Osteoblast (primary cell): ENCODE measurements at places on chromosomes 6 and 20. TPM values are rescaled to one million over a fixed set of nuclear protein-coding genes. Genes with fewer than 3 reads are reported as not detected.

- H3K27ac ChIP-seq = no peak overlapping the region
- H3K4me3 ChIP-seq = no peak overlapping the region
- H3K4me1 ChIP-seq = peaks cover 31% of the 10 kb centered on the region
- no peak for DNase-seq
- peaks cover 36% of the 10 kb centered on the region for H3K36me3 ChIP-seq
Measured at GRCh38 chr6:32116674-32117073, 7.5 kb upstream of the TNXB start.

Gene TTLL9
- total RNA-seq = 0.59 and 0.72 TPM in 2 replicates

Gene DSP
- 84.0 and 119 TPM in 2 replicates for total RNA-seq

Gene CBLN4
- under 0.01 TPM in 1 of 2 replicates, not detected in the other for total RNA-seq

DNA sequence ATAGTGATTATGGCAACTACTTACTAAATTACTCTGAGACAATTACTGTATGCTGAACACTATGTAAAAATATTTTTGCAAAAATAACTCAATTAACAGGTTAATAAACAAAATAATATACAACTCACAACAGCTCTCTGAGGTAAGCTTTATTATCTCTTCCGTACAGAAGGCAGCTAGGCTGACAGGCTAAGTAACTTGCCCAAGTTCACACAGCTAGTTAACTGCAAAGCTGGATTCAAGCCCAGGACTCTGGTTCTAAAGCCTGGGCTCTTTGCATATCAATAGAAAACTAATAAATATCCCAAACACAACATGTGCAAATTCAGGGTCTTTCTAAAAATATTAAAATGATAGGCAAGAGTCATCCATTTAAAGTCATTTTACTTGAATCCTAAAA, 169.5 kb upstream of the BEND3 start:
- no peaks in the 10 kb centered on the region for H3K36me3 ChIP-seq
- no peak overlapping the region for H3K27ac ChIP-seq
- DNase-seq = no peak
- no peak overlapping the region for H3K4me3 ChIP-seq
- no peaks in the 10 kb centered on the region for H3K27me3 ChIP-seq

- peaks cover 34% of the 10 kb centered on the region for H3K27me3 ChIP-seq
- H3K4me3 ChIP-seq = no peak overlapping the region
- no peak overlapping the region for H3K27ac ChIP-seq
- no peaks in the 10 kb centered on the region for H3K36me3 ChIP-seq
- no peak for DNase-seq
Measured at GRCh38 chr20:2741463-2741862, 48.9 kb downstream of the EBF4 start.

DNA sequence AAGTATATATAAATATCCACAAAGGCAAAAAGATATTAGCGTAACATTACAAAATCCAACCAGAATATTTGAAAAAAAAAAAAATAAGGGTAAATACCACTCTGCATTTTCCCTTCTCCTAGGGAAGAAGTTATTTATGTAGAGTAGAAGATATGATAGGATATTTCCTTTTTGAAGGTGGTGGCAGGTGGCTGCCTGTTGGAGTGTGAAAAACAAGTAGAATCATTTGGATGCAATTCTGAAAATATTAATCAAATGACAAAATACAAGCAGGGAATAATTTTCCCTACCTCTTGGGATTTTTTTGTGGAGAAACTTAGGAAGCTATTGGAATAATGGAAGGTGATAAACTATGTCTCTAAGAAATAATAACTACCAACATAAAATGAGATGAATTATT, 62.5 kb upstream of the OGFRL1 start:
- no peak for DNase-seq
- H3K27ac ChIP-seq = no peak overlapping the region
- H3K36me3 ChIP-seq = no peaks in the 10 kb centered on the region
- no peaks in the 10 kb centered on the region for H3K27me3 ChIP-seq
- H3K4me3 ChIP-seq = no peak overlapping the region

Gene SLC13A3
- 0.59 and 1.8 TPM in 2 replicates for total RNA-seq

DNA sequence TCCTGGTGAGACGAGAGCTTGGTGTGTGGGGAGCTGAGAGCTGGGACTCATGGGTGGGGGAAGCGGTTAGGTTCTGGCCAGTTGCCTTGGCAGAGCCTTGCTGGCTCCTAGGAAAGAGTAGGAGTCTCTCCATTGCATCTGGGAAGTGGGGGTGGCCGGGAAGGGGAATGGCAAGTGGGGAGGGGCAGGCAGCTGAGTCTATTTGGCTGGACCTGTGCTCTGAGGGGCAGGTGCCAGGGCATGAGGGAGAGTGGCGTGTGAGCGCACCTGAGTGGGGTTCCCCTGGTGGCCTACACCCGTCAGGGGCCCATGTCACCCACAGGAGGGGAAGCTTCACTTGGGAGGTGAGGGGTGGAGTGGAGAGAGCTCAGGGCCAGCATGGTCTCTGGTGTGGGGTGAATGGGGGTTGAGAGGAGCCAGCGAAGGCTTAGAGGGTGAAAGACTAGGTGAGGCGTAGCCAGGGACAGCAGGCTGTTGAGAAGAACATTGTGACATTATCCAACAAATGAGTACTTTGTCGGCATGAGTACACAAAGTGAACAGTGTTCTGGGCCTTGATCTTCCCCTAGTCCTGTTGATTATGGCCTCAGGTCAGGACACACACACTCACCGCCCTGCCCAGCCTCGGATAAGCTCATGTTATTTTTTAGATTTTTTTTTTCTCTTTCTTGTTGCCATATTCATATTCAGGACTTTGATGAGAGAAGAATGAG, 59.8 kb downstream of the FAM120B start:
- DNase-seq = no peak
- H3K4me3 ChIP-seq = no peak overlapping the region
- H3K27me3 ChIP-seq = no peaks in the 10 kb centered on the region
- no peak overlapping the region for H3K27ac ChIP-seq
- H3K36me3 ChIP-seq = peaks cover 19% of the 10 kb centered on the region
- H3K4me1 ChIP-seq = no peaks in the 10 kb centered on the region

DNA sequence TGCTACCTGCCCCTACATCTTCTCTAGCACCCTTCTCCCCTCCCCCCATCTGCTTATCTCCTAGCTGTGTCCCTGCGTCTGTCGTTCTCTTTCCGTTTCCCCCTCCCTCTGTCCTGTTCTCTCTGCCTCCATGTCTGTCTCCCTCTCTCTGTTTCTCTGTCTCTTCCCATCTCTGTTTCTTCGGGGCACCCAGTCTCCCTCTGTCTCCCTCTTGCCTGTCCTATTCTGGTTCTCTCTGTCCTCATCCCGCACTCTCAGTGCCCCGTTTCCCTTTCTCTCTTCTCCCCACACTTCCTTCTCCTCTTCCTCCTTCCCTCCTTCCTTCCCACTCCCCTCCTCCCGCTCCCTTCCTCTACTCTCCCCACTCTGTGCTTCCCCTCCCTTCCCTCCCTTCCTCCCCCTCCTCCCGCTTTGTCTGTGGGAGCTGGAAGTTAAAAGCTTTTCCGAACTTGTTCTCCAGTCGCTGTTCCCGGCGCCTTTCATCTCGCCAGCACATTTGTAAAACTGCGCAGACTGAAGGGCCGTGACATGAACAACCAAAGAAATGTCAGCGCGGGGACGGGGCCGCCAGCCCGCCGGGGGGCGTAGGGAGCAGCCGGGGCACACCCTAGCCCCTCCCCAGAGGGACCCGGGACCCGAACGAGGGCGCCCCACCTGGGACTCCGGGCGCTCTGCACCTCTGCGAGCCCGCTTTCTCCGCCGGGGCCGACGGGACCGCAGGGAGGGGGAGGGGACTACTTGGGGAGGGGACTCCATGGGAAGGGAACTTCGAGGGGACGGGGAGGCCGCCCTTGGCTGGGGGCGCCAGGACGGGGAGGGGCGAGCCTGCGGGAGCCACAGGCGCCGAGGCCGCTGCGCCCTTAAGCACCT, 4.0 kb upstream of the CDH22 start:
- peaks cover 91% of the 10 kb centered on the region for H3K27me3 ChIP-seq
- H3K4me1 ChIP-seq = no peaks in the 10 kb centered on the region
- no peak overlapping the region for H3K27ac ChIP-seq
- peak; percentile 74 for DNase-seq
- no peak overlapping the region for H3K4me3 ChIP-seq

Gene RFX6
- total RNA-seq = not detected in 2 replicates

GRCh38 chr6:161437851-161438250, 164.0 kb upstream of the AGPAT4 start:
- H3K27me3 ChIP-seq = no peaks in the 10 kb centered on the region
- no peak overlapping the region for H3K27ac ChIP-seq

GRCh38 chr6:125002406-125002741, 40.1 kb downstream of the RNF217 start:
- peak overlapping the region; percentile 64 for H3K4me3 ChIP-seq
- peak overlapping the region; percentile 55 for H3K27ac ChIP-seq
- no peak for DNase-seq
- no peaks in the 10 kb centered on the region for H3K36me3 ChIP-seq

DNA sequence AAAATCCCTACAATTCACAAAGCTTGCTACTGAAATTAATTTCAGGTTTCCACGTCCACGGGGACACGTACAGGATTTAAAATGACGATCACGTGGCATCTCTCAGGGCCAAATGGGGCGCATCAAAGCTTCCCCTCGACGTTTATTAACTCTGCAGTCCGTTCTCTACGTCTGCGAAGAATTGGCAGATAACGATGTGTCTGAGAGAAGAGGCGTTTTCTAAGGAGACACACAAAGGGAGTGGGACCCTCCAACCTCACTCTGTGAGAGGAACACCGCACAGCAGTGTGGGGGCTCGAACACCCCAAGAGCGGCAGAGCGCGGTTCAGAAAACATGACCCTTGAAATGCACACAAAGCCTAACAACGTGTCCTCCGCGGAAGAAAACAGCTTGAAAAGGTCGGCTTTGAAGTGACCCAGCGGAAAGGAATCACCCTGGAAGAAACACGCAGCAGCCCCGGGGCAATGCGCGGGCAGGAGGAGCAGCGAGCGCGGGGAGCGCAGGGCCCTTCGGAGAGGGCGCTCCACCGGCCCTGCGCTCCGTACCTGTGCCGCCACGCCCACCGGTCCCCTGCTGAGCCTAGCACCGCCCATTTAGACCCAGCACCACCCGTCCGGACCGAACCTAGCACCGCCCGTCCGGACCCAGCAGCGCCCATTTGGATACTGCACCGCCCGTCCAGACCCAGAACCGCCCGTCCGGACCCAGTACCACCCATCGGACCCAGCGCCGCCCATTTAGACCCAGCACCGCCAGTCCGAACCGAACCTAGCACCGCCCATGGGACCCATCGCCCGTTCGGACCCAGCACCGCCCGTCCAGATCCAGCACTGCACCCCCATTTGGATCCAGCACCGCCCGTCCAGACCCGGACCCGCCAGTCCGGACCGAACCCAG, 1.1 kb upstream of the AFDN start:
- H3K4me3 ChIP-seq = peak overlapping the region; percentile 92
- no peak overlapping the region for H3K27ac ChIP-seq
- peak; percentile 94 for DNase-seq
- H3K27me3 ChIP-seq = no peaks in the 10 kb centered on the region
- no peaks in the 10 kb centered on the region for H3K36me3 ChIP-seq

DNA sequence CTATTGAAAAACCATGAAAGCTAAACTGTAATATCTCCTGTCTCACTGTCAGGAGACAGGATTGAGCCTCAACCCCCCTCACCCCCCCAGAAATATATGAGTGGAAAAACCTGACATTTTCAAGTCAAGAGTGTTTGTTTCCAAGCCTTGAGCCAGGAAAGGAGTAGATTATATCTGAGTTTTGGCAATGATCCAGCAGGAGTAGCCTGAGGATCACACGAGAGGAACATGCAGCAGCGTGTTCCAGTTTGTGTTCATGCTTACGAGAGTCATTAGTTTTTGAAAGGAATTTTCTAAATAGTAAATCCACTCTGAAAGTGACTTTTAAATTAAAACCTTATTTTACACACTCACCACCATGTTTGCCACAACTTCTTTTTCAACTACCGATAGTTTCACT, 15.8 kb downstream of the IL22RA2 start:
- no peak overlapping the region for H3K27ac ChIP-seq
- no peak for DNase-seq
- H3K27me3 ChIP-seq = peaks cover 4% of the 10 kb centered on the region
- no peak overlapping the region for H3K4me3 ChIP-seq

Gene MLN
- not detected in 2 replicates for total RNA-seq

Gene RHAG
- not detected in 2 replicates for total RNA-seq

DNA sequence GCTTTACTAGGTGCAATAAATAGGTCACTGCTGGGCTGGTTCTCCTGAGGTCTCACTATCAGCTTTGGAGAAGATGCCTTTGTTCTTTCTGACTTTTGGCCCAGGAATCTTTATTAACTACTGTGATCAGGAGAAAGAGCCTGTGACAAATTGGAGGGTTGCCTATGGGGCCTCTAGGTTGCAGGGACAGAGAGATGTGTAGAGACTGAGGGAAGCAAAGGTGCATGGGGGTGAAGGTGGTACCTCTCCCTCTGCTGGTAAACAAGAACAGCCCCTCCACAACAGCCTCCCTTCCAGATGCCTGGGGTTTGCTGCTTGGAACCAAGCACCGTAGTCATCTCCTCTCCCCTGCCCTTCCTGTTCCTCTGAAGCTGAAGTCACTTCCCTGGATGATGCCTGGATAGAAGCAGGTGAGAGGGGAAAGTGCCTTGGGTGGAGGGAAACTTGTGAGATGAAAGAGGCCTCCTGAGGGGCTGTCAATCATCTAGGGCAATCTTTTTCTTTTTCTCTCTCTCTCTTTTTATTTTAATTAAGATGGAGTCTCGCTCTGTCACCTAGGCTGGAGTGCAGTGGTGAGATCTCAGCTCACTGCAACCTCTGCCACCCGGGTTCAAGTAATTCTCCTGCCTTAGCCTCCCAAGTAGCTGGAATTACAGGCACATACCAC, 57.4 kb upstream of the DUSP22 start:
- no peaks in the 10 kb centered on the region for H3K36me3 ChIP-seq
- DNase-seq = peak; percentile 10
- no peaks in the 10 kb centered on the region for H3K27me3 ChIP-seq
- H3K4me1 ChIP-seq = peaks cover 8% of the 10 kb centered on the region
- H3K4me3 ChIP-seq = no peak overlapping the region

Gene AVP
- total RNA-seq = not detected in 2 replicates

DNA sequence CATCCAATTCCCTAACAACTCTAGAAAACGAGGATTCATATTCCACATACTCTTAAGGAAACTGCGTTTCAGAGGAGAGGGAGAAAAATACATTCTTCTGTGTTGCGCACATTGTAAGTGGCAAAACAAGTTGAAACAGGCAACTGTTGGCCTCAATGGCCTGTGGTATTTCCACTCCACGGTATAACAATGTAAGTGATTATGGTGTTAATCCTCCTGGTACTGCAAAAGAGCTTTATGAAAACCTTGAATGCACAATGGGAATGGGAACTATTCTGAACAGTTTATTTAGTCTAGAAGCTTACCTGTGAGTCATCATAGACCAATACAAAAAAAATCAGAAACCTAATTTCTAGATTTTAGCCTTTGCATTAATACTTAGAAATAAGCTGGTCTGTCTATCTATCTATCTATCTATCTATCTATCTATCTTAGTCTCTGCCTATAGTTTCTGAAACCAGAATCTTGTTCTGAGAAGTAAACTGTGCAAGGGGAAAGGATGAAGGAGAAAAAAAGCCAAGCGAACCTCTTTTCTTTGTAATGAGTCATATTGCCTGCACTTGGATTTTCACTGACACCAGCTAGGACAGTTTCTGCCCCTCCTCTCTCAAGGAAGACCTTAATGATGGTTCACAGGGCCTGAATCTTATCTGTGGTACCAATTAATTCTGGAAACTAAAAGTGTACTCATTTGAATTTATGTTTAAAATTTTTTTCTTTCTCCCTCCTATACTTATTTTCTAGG, 101.5 kb downstream of the RNF144B start:
- no peaks in the 10 kb centered on the region for H3K27me3 ChIP-seq
- no peaks in the 10 kb centered on the region for H3K4me1 ChIP-seq
